AG08395 (cell line): ENCODE measurements at places on chromosomes 13 and 19.

GRCh38 chr13:61575973-61576372 lies 160.3 kb upstream of the PCDH20 start:
- DNase-seq = no peak

GRCh38 chr19:21680671-21681070 lies 86.7 kb downstream of the ZNF100 start:
- no peak for DNase-seq

DNA sequence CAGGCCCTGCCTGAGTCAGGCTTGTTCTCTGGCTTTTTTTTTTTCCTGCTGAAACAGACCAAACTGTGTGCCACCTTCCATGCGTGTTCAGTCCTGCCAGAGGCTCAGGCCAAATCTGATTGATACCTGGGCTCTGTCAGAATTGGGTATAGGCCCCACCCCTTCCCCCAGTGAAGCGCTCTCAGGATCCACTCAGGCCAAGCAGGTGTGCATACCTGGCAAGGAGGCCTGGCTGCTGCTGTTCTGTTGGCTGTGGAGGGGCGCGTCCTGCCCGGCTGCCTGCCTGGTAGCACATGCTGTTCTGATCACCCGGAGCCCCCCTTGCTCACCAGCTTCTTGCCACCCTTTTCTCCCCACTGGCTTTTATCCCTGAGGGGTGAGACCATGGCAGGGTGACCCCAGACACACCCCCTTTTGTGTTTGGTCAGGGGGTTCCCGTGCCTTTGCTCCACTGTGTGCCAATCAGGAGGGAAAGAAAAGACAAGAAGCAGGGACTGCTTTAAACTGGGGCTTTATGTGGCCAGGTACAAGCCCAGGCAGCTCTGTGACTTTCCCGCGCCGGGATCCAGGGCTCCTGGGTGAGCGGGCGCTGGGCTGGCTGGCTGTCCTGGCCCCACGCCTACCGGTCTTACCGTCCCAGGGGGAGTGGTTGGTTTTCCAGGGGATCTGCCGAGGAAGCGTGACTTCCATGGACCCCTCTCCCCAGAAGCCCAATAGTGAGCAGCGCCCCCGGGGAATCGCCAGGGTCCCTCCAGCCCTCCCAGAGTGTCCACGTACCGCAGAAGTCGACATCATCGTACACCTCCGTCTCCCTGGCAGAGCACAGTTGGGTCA lies 12.7 kb downstream of the PRAM1 start:
- DNase-seq = no peak

GRCh38 chr13:67090856-67091255 lies 139.3 kb downstream of the PCDH9 start:
- no peak for DNase-seq

GRCh38 chr13:55159765-55160164 lies 1981.0 kb upstream of the PRR20A start:
- DNase-seq = no peak

GRCh38 chr19:7914099-7914498 lies 531 bp upstream of the TGFBR3L start:
- DNase-seq = no peak

DNA sequence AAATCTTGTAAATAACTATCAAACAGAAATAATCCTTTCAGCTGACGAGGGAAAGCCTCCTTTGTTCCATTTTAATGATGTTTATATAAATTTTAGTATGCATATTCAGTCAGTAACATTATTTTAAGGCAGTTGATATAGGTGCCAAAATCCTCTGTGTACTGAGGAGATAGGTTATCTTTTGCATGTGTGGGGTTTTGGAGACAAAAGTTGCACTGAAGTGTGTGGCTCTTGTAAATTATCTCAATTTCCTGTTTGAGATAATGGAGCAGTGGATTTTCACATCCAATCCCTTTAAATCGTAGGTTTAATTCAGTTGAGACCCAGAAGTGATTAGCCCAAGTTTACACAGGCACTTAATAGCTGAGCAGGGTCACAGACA lies 106.6 kb downstream of the RGCC start:
- DNase-seq = no peak
